ENCODE measurements at places on chromosomes 3 and 15.

DNA sequence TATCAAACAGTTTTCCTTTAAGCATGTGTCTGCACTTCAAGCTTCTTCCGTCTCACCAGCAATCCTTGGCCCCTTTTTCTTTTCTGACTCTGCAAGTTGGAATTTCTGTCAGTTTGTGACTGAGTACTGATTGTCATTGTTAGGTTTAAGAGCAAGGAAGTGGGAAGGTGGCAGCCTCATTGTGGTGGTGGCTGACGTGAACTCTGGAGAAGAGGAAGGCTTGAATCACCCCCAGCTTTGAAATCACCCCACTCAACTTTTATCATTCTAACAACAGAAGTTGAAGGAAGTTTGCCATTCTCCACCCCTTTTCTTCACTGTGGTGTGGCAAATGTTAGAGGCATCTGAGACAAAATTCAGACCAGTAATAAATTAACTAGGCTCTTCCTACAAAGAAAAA, 231.6 kb upstream of the AGTR1 start:
- ATAC-seq, result no peak

DNA sequence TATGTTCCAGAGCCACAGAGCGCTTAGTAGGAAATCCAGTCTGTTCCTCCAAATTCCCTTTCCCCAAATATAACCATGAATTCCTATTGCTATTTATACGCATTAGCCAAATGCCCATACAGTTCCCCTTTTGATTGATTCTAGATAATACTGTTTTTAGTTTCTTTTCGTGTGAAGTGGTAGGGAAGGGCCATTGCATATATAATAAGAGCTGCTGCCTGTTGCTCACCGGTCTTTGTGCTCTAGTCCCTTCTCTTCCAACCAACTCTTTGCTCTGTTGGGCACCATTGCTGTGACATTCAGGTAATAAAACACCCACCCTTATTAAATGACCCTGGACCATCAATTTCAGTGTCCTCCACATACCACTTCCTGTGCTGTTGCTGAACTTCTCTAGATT, 379.9 kb upstream of the KCNMB2 start:
- ATAC-seq, result no peak

GRCh38 chr15:66578286-66578875, 12.6 kb upstream of the LCTL start:
- ATAC-seq, result peak; percentile 55

DNA sequence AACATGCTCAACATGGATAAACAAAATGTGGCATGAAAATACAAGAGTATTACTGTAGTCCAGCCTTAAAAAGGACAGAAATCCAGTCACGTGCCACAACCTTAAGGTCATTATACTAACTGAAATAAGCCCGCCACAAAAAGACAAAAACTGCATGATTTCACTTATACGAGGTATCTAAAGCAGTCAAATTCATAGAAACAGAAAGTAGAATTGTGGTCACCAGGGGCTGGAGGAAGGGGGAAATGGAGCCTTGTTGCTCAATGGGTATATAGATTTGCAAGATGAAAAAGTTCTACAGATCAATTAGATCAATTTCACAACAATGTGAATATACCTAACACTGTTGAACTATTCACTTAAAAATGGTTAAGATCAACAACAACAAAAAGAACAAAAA, 7.4 kb downstream of the GLB1 start:
- ATAC-seq, result peak; percentile 67

- no peak for ATAC-seq
Observed at GRCh38 chr3:64042952-64043351, 19.7 kb upstream of the PSMD6 start.

DNA sequence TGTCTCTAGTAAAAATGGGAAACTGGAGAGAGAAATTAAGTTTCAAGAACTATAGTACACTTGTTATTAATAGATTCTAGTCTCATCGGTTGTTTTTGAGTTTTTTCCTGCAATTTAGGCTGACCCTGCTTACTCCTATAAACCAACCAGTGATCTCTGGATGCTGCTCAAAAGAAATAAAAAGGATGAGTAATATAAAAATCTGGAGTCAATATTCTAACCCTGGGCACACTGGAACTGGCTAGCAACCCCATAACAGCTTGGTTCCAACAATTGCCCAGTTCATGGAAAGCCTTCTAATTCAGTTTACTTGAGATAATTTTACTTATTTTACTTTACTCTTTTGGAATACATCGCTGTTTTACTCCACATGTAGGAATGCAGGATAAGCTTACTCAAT, 211.6 kb downstream of the GBE1 start:
- no peak for ATAC-seq

GRCh38 chr3:160210799-160211221, 14.4 kb upstream of the C3orf80 start:
- ATAC-seq, result no peak

GRCh38 chr3:59407425-59407824, 357.6 kb upstream of the CFAP20DC start:
- ATAC-seq, result no peak

DNA sequence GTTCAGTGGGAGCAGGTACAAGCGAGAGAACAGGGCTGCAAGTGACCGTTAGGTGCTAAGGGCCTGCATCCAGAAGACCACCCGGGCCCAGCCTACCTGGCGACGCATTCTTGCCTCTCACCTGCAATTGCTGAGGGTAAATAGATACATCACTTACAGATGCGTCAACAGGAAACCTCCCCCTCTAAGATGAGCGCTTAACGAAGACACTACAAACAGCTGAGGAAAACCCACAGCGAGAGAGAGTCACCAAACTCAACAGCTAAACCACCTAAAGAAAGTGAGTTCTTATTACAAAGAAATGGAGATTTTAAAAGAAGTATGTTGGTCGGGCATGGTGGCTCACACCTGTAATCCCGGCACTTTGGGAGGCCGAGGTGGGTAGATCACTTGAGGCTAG, 157.9 kb downstream of the CHSY1 start:
- no peak for ATAC-seq

DNA sequence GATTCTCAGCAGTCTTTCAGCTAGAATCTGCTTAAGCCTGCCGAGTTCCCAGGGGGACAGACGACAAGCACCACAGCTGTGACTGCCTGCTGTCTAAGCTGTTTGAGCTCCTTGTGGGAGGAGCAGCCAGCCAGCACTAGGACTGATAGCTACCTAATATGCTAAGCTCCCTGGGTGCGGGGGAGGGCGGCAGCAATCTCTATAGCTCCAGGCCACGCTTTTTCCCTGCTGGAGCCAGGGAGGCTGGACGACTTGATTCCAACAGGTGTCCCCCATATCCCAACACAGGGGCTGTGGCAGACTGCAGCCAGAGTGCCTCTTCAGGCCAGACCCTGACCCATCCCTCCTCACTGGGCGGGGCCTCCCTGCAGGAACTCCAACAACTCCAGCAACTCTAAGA, 134.1 kb upstream of the ARPP21 start:
- no peak for ATAC-seq

DNA sequence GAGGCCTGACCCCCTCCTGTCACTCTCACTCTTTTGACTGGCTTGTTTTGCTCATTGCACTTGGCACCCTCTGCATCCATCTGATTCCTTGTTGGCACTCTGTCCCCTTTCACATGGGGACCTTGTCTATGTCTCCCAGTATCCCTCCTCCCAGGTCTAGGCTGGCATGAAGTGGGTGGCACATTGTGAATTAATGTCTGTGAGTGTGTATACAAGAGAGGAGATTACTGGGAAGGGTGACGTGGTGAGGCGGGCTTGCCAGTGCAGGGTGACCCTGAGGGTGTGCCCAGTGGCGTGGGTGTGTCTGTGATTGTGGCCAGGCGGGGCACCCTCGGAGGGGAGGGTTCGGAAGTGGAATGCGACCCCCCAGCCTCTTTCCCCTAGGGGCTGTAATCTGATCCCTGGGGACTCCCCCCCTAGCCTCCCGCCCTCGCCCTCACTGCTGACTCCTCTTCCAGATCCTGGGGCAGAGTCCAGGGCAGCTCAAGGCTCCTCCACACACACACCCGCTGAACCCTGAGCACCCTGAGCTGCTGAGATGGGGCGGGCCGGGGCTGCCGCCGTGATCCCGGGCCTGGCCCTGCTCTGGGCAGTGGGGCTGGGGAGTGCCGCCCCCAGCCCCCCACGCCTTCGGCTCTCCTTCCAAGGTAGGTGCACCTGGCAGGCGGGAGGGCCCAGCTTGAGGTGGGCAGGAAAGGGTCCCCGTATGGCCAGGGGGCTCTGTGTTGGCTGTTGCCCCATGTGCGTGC, at the start of gene SEMA3B:
TSS of gene SEMA3B (plus strand) at position 445 of the 749 bp plus-strand sequence. CDS start at position 539, 94 bp downstream.
- no peak for ATAC-seq

- no peak for ATAC-seq
Observed at GRCh38 chr15:61195116-61196002, 33.7 kb downstream of the RORA start.
